ENCODE measurements at places on chromosomes 4 and X. TPM values are rescaled to one million over a fixed set of nuclear protein-coding genes. Genes with fewer than 3 reads are reported as not detected.

TBC1D8B gene
- 0.22 TPM for total RNA-seq

DNA sequence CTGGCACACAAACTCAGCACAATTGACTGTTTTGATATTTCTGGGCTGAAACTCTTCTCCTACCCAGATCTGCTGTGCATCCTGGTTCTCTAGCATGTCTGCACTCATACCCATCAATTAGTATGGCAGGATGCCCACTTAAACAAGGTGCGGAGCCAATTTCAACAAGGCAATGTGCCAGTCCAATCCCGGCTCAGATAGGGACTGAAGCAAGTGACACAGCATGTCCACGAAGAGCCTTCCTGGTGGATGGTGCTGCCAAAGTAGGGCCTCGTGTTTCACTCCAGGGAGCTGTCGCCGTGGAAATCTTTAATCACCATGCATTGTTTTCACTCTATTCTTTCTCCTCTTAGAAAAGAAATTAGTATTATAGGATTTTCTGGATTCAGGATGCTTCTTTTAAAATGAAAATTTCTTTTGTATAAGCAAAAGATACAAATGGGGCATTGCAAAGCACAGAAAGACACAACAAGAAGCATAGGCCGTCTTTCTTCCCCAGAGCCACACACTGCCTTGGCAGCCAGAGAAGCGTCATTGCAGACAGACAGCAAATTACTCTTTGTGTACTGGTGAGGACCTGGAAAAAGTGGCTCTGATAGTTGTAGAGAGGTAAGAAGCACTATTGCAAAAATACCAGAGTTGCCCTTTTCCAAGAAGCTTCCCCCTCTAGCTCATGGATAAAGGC lies 40.6 kb upstream of the LSM6 start:
- DNase-seq = no peak
- H3K4me1 ChIP-seq = no peaks in the 10 kb centered on the region
- peaks cover 5% of the 10 kb centered on the region for H3K27me3 ChIP-seq
- H3K4me3 ChIP-seq = no peak overlapping the region

- H3K27ac ChIP-seq = no peak overlapping the region
- H3K4me1 ChIP-seq = no peaks in the 10 kb centered on the region
- H3K27me3 ChIP-seq = no peaks in the 10 kb centered on the region
- no peak for DNase-seq
These were observed 8.6 kb upstream of the PDHA1 start for GRCh38 chrX:19334945-19335626.

UCHL1 gene
- total RNA-seq = not detected

- DNase-seq = no peak
- no peaks in the 10 kb centered on the region for H3K4me1 ChIP-seq
- no peak overlapping the region for H3K27ac ChIP-seq
These were observed 559 bp downstream of the TRPC5 start for GRCh38 chrX:112081781-112082652.

- H3K27me3 ChIP-seq = no peaks in the 10 kb centered on the region
- no peak overlapping the region for H3K27ac ChIP-seq
- no peaks in the 10 kb centered on the region for H3K36me3 ChIP-seq
These were observed 202.0 kb downstream of the RRAGB start for GRCh38 chrX:55919367-55920221.

GRCh38 chrX:106170318-106170717 lies 2.2 kb downstream of the PWWP3B start:
- no peak overlapping the region for H3K27ac ChIP-seq
- DNase-seq = no peak
- no peaks in the 10 kb centered on the region for H3K4me1 ChIP-seq
- H3K27me3 ChIP-seq = no peaks in the 10 kb centered on the region
- no peak overlapping the region for H3K4me3 ChIP-seq
- no peaks in the 10 kb centered on the region for H3K36me3 ChIP-seq

Measured in CD4-positive, alpha-beta T cell (primary cell).